ENCODE measurements at places on chromosomes 1 and 21. TPM values are rescaled to one million over a fixed set of nuclear protein-coding genes. Genes with fewer than 3 reads are reported as not detected.

Gene MAEL
- not detected for total RNA-seq

Gene FAM151A
- total RNA-seq, result 0.05 TPM

Gene ALX3
- total RNA-seq, result not detected

Gene CFAP141
- total RNA-seq, result not detected

Gene LDLRAD1
- total RNA-seq, result not detected

Gene PTGER3
- not detected for total RNA-seq

Gene EFNA1
- total RNA-seq, result 32.8 TPM

Gene USH2A
- total RNA-seq, result not detected

Gene CFAP74
- total RNA-seq, result 0.08 TPM

Gene TMEM200B
- 0.13 TPM for total RNA-seq

Gene CNTN2
- total RNA-seq, result 0.01 TPM

Gene TACSTD2
- not detected for total RNA-seq

Gene PHGDH
- 91.7 TPM for total RNA-seq

Gene TEKT2
- not detected for total RNA-seq

Gene SLC5A9
- total RNA-seq, result not detected

Gene KCNJ6
- 3.0 TPM for total RNA-seq

Gene EDARADD
- 3.4 TPM for total RNA-seq

Gene C1orf185
- total RNA-seq, result not detected

Gene HHIPL2
- 11.4 TPM for total RNA-seq

Gene SELL
- 0.20 TPM for total RNA-seq

Gene FAM78B
- 0.12 TPM for total RNA-seq

Gene LRRC7
- not detected for total RNA-seq

Gene FCGR3B
- total RNA-seq, result not detected

Gene EFCAB7
- total RNA-seq, result 2.3 TPM

Gene TCHH
- total RNA-seq, result 0.25 TPM

Gene SLC30A10
- total RNA-seq, result 0.15 TPM

Gene PTGS2
- 6.6 TPM for total RNA-seq

Gene OR2T29
- not detected for total RNA-seq

Gene CCDC17
- 0.48 TPM for total RNA-seq

Gene KRTAP23-1
- not detected for total RNA-seq

Gene HES2
- 4.0 TPM for total RNA-seq

Gene MXRA8
- 0.21 TPM for total RNA-seq

Gene SPATA45
- total RNA-seq, result not detected

Gene KRTAP21-2
- total RNA-seq, result not detected

Gene TOMM40L
- 11.3 TPM for total RNA-seq

Gene TTC34
- 0.04 TPM for total RNA-seq

All from A549 treated with CORT108297 at 1 μM for 4 hours (cell line).